ENCODE measurements at places on chromosomes 7 and 10. TPM values are rescaled to one million over a fixed set of nuclear protein-coding genes. Genes with fewer than 3 reads are reported as not detected.

GRCh38 chr7:110156511-110156910, 934.4 kb upstream of the LRRN3 start:
- no peak for DNase-seq
- no peaks in the 10 kb centered on the region for H3K4me1 ChIP-seq
- H3K36me3 ChIP-seq = no peaks in the 10 kb centered on the region
- no peak overlapping the region for H3K4me3 ChIP-seq
- no peak overlapping the region for H3K27ac ChIP-seq

DNA sequence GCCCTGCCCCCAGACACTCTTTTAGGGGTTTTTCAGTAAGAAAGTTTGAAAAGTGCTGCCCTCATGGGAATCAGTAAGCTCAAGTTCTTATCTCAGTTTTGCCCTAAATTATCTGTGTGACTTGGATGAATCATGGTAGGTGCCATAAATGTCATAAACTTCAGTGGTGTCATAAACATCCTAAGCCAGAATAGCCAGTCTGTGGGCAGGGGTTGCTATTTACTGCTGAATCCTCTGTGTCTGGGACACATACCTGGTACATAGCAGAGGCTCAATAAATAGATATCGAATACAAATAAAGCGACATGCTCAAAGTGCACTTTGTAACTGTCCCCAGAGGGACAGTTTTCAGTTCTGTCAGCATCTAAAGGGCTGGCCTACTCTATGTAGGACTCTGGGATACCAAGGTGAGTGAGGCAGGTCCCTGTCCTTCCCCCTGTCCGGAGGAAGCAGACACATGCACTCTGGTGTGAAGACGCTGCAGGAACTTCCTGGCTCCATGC, 502.1 kb downstream of the RPS24 start:
- H3K4me3 ChIP-seq = no peak overlapping the region
- H3K27me3 ChIP-seq = no peaks in the 10 kb centered on the region
- no peak for DNase-seq
- H3K4me1 ChIP-seq = no peaks in the 10 kb centered on the region
- H3K36me3 ChIP-seq = no peaks in the 10 kb centered on the region

DNA sequence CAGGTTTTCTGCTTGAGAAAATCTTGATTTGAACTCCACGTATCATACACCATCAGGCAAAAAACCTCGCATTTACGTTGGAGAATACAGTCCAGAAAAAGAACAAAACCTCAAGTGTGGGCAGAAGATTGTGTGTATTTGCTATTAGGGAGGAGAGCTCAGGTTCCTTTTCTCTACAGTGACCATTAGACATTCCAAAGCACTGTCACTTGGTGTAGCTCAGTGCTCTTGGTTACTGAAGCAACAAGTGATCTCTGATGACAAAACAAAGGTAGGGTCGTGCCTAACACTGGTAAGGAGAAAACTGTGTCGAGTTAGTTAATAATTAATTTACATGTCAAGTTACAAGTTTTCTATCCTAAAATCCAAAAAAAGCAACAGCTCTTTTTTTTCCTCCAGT, 72.6 kb downstream of the C1GALT1 start:
- no peak overlapping the region for H3K4me3 ChIP-seq
- H3K4me1 ChIP-seq = peaks cover 82% of the 10 kb centered on the region
- no peak for DNase-seq
- H3K27ac ChIP-seq = peak overlapping the region; percentile 92

GRCh38 chr7:134293002-134293740, 23.6 kb downstream of the SLC35B4 start:
- no peaks in the 10 kb centered on the region for H3K27me3 ChIP-seq
- H3K4me1 ChIP-seq = peaks cover 12% of the 10 kb centered on the region
- no peak overlapping the region for H3K4me3 ChIP-seq
- peak; percentile 86 for DNase-seq

DNA sequence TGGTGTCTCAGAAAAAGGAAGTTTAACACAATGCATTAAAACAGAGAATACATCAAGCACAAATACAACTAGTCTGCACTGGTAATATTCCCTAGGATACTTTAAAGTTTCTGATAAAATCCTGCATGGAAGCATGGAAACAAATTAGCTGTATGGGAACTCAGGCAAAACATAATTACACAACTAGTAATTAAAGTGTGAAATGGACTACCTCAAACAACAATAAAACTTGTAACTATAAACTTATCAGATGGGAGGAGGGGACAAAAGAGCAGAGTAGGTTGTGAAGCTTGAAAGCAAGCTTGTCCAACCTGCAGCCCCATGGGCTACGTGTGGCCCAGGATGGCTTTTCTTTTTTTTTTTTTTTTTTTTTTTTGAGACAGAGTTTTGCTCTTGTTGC, 98.9 kb downstream of the PARD3 start:
- no peak overlapping the region for H3K4me3 ChIP-seq
- H3K4me1 ChIP-seq = no peaks in the 10 kb centered on the region
- H3K27me3 ChIP-seq = no peaks in the 10 kb centered on the region
- H3K36me3 ChIP-seq = no peaks in the 10 kb centered on the region
- no peak for DNase-seq
- H3K27ac ChIP-seq = no peak overlapping the region

DNA sequence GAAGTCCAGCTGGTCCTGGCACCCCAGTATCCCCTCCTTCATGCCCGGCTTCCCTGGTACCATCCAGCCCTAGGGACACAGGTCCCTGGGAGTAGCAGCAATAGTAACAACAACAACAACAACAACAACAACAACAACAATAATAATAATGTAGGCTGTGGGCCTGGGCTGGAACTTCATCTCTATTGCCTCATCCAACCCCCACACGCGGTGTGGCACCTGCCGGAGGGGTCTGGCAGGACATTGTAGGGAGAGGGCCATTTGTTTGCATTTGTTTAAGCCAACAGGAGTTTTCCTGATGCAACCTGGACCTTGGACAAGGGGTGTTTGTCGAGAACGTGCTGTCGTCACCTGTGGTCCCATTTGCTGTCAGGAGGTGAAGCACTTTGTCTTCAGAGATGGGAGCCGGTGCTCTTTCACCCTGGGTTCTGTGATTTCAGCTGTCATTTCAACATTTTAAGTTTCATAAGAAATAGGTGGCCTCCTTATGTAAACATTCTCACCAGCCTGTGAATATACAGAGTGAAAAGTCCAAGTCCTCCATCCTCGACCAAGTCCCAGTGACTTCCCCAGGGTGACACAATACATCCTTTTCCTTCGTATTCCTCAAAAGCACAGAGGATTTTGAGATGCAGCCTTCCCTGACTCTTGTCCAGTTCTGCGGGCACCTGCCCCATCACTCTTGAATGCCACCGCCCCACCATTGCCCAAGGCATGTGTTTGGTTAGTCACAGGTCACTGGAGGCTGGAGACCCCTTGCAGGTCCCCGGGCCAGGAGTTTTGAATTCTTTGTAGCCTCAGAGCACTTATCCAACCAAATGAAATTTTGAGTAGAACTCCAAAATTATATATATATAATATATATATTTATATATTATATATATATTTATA, 9.2 kb downstream of the LHPP start:
- DNase-seq = no peak
- H3K4me3 ChIP-seq = no peak overlapping the region
- no peaks in the 10 kb centered on the region for H3K36me3 ChIP-seq
- H3K27ac ChIP-seq = no peak overlapping the region
- peaks cover 18% of the 10 kb centered on the region for H3K4me1 ChIP-seq

DNA sequence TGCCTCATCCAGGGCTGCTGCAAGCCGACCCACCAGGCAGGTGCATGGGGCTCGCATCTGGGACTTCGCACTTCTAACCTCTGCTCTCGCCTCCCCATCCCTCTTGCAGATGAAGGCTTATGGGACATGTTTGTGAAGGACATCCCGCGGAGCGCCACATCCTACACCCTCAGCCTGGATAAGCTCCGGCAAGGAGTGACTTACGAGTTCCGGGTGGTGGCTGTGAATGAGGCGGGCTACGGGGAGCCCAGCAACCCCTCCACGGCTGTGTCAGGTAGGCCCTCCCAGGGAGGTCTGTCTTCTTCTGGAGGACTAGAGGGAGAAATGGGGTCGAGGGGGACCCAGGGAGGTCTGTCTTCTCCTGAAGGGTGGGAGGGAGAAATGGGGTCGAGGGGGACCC, 448.9 kb upstream of the FOXK1 start:
- no peaks in the 10 kb centered on the region for H3K36me3 ChIP-seq
- H3K27ac ChIP-seq = no peak overlapping the region
- no peak for DNase-seq

- H3K27me3 ChIP-seq = no peaks in the 10 kb centered on the region
- no peaks in the 10 kb centered on the region for H3K4me1 ChIP-seq
- no peak for DNase-seq
- no peaks in the 10 kb centered on the region for H3K36me3 ChIP-seq
Observed at GRCh38 chr7:115728518-115728917, 302.0 kb downstream of the TFEC start.

DNA sequence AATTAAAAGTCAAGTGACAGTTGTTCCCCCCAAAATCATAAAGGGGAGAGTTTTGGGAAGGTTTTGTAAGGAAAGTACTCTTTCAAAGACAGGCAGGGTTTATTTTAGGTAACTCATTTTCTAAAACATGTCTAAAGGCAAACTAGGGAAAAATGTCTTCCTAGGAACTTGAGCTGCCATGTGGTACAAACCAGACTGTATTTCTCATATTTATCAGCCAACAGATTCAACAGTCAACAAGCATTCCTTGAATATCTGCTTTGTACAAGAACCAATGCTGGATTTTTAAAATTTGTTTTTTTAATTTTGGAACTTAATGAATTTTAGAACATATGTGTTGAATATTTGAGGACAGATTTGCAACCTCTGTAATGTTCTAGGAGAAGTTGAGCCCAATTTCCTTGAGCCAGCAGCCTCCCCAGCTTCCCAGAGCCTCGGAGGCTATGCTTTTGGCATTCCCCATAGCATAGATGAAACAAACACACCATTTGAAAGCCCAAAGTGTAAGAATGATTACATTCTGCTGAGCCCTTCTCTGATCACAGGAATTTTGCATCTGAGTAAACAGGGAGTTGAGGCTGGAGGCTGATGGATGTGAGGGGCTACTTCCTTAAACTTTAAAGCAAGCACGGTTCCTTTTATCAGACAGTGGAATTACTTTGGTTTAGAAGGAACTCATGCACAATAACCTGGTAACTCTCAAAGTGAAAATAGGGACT, 345.1 kb downstream of the RNLS start:
- no peak for DNase-seq
- H3K4me1 ChIP-seq = no peaks in the 10 kb centered on the region
- no peaks in the 10 kb centered on the region for H3K27me3 ChIP-seq
- no peak overlapping the region for H3K4me3 ChIP-seq

GRCh38 chr10:84539216-84539615, 210.8 kb downstream of the CCSER2 start:
- DNase-seq = no peak
- no peaks in the 10 kb centered on the region for H3K36me3 ChIP-seq
- H3K27ac ChIP-seq = no peak overlapping the region
- H3K27me3 ChIP-seq = no peaks in the 10 kb centered on the region

- H3K4me3 ChIP-seq = no peak overlapping the region
- no peak for DNase-seq
- no peak overlapping the region for H3K27ac ChIP-seq
- H3K36me3 ChIP-seq = no peaks in the 10 kb centered on the region
Observed at GRCh38 chr10:12299222-12299965, 50.0 kb upstream of the CAMK1D start.

The TUBAL3 gene
- 0.11 TPM for total RNA-seq

The PRF1 gene
- total RNA-seq = 0.26 TPM

The CYP2C9 gene
- total RNA-seq = not detected

The H2BK1 gene
- not detected for total RNA-seq

The CH25H gene
- not detected for total RNA-seq

Data from Karpas-422 (cell line).